ENCODE measurements at places on chromosomes 7 and 10.

DNA sequence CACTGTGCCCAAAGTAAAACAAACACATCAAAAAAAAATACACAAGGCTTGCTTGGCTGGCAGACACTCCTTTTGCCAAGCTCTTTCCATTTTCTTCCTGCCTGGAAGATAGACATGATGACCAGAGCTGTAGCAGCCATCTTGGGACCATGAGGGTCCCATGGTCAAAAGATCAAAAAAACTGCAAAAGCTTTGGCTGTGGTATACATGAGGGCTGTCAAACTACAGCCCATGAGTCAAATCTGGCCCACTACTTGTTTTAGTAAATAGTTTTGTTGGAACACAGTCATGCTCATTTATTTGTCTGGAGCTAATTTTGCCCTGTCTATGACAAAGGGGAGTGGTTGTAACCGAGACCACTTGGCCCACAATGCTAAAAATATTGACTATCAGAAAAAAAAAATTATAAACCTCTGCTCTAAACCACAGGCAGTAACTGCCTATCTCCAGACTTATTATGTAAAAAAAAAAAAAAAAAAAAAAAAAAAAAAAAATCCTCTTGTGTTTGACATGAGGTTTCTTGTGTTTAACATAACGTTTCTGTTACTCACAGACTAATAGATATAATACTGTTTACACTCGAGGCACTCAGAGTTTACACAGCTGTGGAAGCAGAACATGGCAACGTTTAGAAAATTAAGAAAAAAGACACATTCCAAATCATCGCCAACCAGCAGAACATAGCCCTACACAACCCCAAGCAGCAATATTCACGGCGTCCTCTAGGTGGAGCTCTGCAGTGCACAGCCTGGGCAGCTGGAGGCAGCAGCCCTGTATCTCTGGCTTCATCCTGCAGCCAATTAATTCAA lies 36.9 kb downstream of the ASB13 start:
- peak; percentile 13 for DNase-seq

DNA sequence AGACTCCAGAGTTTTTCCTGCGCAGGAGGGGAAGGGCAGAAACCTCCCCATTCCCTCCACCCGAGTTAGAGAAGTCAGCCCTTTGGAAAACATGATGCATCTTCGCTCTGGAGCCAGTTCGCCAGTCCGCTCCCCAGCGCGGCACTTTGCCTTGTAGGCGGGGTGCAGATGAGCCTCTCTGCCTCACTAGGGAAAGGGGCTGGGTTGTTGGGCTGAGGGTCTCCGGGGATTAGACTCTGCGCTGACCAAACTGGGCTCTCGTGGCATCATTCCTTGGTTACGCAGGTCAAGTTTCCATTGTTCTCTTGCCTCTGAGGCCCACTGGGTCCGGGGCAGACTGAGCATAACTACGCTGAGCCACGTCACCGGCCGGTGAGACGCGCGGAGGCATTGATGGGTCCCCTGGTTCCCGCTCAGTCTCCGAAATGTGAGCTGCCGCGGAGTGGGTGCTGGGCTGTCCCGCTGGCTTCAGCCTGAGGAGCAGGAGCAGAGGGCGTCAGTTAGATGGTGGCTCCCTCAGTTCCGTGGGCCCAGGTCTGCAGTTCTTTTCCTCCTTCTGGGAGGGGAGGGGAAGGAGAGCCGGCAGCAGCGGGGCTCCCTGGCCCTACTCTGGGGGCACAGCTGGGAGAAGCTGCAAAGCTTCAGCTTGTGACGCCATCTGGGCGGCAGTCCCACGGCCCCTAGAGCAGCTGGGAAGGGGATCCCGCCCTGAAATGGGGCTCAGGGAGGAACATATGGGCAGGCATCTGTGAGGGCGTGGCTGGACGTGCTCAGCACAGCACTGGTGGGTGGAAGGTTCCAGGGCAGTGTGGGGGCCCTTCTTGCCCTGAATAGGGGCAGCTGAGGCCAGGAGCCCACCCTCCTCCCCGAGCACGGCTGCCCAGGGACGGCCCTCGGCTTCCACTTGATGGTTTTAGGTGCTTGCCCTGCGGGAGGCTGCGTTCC lies 121.3 kb upstream of the BTBD16 start:
- no peak for DNase-seq

GRCh38 chr7:42080841-42081586 lies 156.0 kb downstream of the GLI3 start:
- no peak for DNase-seq

DNA sequence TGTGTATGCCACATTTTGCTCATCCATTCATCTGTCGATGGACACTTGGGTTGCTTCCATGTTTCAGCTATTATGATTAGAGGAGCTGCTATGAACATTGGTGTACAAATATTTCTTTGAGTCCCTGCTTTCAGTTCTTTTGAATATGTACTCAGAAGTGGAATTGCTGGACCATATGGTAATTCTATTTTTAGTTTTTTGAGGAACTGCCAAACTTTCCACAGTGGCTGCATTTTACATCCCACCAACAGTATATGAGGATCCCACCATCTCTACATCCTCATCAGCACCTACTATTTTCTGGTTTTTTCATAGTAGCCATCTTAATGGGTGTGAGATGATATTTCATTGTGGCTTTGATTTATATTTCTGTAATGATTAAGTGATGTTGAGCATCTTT lies 44.7 kb upstream of the ZMIZ2 start:
- DNase-seq, result no peak

DNA sequence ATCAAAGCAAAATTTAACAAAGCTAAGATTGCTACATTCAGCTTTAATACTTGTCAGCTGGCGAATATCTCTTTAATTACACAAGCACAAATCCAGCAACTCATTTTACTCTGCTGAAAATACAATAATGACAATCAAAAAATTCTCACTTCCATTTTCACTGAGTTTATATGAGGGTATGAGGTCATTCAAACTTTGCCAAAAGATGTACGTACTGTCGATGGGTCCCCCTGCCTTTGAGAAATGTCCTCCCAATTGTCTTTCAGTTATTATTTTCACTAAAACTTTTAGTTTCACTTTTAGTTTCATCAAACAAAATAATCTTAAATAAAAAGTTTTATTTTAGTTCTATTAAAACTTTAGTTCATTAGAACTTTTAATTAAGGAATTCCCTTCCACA lies 159.5 kb upstream of the WDR11 start:
- DNase-seq, result no peak

GRCh38 chr10:855671-856070 lies 75.8 kb downstream of the LARP4B start:
- no peak for DNase-seq

DNA sequence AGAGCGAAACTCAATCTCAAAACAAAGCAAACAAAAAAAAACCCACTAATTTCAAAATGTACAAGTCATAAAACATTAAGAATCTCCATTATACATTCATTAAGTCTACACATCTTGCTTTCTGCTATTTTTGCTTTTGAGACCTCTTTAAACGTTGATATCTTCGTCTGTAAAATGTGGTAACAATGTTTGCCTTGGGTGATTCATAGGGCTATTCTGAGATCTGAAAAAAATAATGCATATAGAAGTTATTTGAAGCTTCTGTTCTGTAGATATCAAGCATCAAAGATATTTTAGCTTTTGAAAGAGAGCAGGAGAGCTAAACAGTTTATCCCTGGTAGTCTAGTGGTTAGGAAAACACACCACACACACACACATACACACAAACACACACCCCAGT lies 158.1 kb upstream of the PLXDC2 start:
- DNase-seq, result no peak

DNA sequence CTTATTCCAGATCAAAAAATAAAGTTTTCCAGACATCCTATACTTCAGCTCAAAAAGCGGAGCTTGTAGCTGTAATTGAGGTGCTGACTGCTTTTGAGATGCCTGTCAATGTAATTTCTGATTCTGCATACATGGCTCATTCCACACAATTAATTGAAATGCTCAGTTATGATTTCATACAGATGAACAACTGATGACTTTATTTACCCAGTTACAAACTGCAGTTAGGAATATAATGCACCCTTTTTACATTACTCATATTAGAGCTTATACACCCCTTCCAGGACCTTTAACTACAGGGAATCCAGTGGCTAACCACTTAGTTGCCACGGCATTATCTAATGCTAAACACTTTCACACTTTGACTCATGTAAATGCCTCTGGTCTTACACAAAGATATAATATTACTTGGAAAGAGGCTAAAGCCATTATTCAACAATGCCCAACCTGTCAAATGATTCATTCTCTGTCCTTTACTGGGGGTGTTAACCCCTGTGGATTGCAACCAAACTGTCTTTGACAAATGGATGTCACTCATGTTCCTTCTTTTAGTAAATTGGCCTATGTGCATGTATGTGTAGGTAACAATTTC lies 147.3 kb downstream of the ZNF33B start:
- DNase-seq, result no peak

GRCh38 chr7:151181011-151181431 lies 6.0 kb downstream of the ASB10 start:
- no peak for DNase-seq

DNA sequence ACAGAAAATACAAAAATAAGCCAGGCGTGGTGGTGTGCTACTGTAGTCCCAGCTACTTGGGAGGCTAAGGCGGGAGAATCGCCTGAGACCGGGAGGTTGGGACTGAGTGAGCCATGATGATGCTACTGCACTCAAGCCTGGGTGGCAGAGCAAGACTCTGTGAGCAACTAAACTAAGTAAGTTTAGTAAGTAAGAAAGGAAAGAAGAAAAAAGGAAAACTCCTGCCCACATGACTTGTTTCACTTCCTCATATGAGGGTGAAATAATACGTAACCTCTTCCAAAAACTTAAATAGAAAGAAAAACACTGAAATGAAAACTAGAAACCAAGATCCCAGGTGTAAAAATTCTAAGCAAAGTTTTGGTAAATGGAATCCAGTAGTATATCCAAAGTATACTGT lies 79.6 kb downstream of the LARP4B start:
- no peak for DNase-seq

DNA sequence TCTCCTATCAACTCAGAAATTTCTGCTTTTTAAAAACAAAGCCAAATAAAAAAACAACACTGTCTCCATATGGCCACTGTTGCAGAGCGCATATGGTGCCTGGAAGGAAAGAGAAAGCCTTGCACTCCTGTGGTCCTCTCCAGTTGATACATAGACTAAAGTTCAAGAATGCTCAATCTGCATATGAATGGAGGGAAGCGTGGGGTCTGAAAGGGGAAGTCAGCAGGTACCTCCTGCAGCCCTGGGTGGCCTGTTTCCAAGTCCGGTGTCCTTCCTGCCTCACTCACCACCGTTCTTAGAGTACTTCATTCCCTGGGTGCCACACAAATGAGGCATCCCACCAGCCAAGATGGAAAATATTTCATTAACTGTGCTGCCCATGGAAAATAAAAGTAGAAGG lies 138.3 kb upstream of the PALS2 start:
- no peak for DNase-seq

DNA sequence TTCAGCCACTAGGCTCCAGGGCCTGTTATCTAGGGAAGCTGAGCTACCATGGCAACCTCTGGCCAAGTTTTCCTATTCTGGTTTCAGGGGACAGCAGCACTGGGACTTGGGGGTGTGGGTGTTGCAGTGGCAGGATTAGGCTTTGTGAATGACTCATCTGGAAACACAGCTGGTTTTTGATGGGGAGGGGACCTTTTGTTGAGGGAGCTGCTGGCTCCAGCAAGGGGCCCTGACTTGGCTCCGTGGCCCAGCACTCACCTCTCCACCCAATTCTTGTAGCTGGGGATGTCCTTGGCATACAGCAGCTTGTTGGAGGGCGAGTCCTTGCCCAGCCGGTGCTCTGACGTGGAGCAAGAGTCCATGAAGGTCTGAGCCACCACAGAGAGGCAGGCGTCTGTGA lies 435.9 kb downstream of the PLXNA4 start:
- no peak for DNase-seq

- DNase-seq, result no peak
Observed at GRCh38 chr7:106423821-106424475, 139.2 kb upstream of the NAMPT start.

DNA sequence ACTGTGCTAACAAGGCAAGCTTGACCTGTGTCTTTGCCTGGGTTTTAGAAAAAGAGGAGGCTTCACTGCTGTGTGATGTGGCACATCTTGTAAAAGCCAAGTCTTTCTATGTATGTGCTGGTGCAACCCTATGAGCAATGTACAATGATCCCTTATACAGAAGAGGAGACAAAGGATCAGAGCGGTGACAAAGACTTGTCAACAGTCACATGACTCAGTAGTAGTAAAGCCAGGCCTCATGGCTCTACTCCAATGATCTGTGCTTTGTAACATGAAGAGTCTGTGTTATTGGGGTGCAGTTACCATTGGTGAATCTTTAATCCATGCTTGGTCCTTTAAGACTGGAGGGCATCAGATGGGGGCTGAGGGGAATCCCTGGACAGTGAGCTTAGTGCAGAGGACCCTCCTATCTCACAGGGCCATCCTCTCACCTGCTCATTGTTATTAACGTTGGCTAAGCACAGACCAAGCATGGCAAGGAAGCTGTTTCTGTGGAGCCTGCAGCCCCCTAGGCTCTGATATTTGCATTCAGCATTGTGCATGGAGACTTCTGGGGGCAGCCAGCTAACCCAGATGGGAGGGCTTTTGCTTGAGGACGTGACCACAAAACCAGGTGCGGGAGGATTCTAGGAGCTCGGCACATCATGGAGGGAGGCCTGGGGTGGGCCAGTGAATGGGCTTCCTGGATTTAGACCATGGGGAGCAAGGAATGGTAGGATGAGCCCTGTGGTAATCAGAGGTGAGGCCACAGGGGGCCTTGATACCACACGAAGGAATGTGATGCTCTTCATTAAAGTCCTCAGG lies 308.8 kb upstream of the ZNF32 start:
- no peak for DNase-seq

DNA sequence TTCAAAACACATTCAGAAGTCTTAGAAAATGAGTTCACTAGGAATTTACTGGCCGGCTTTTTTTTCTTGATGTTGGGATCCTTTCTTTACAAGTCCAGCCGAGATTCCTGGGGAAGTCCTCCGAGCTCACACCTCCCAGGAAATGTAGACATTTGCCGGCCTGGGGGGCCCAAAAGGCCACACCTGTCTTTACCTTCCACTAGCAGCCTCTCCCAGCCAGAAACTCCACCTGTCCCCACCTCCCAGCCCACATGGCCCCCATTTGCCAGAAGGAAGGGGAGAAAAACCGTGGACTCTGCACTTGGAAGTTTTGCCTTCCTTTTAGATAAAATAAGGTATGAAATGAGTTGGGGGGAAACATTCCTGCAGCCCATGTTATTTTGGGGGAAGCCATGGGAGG lies 27.6 kb upstream of the EMX2 start:
- no peak for DNase-seq

GRCh38 chr10:33333260-33334101 lies 986 bp downstream of the NRP1 start:
- DNase-seq, result no peak

- no peak for DNase-seq
Observed at GRCh38 chr7:140384894-140385545, 13.3 kb downstream of the SLC37A3 start.
